Common myeloid progenitor, CD34-positive (primary cell): ENCODE measurements at places on chromosomes 2 and 18.
A peak's percentile ranks its signal among the peaks of the same experiment; 100 is the strongest.

GRCh38 chr2:41828052-41828643, 219.7 kb upstream of the PKDCC start:
- no peak for DNase-seq

GRCh38 chr2:84785950-84786349, 94.9 kb downstream of the TRABD2A start:
- no peak for DNase-seq

DNA sequence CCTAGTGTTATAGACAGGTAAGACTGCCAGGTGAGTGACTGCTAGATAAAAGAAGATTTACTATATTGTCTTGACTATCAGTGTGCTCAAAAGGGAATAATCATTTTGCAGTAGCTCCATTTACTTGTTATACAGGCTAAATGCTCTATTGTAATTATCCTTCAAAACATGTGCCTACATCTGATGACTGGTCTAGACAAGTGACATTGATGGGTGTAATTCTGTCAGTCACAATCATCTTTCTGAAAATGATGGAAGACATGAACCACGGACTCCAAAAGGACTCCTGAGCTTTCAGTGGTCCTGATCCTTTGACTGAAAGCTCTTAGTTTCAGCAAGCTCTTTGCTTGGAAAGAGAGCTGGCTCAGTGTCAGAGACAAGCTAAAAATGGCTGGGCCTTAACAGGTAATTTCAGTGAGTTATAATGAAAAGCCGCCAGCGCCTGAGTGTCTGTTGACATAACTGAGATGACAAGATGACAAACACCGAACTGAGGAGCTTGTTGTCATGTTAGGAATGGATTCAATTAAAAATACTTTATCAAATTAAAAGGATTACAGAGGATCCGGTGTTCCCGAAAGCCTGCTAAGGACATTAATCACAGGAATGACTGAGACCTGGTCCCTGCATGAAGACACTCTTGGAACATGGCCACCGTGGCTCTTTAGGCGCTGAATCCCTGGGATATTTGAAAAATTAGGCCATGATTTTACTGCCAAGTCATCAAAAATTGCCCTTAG, 141.7 kb downstream of the CMPK2 start:
- DNase-seq = no peak

DNA sequence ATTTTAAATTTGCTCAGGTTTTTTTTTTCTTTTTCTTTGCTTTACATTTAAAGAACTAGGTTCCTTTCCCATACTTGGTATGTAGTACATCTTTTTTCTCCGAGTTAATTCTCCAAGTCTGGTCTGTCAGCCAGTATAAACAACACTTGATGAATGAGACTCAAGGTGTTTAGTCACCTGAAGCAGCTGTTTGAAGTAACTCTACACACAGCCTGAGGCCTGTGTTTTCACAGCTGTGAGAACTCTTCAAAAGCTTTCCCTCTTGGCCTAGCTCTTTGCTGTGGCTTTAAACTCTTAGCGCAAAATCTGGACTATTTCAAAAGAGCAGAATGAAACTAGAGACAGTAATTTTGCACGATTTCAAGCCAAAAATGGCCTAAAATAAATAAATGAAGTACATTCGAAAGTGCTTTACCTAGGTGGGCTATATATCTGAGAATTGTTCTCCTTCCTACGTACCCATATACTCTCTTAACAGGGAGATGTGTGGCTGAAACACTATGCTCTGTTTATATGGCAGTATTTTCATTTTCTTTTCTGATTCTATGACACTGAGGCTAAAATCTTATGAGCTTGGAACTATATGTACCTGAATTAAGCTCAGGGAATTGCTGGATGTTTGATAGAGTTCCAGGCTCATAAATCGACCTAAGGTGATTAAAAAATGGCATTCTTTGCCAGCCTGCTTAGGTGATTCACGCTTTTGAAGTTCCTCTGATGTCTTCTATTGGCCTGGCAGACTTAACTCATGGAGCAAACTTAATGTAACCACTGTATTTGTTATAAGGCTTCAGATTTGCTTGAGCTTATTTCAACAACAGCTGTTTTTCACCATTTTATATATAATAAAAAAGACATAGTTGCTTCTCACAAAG, 1044.1 kb upstream of the ZEB2 start:
- DNase-seq = no peak

DNA sequence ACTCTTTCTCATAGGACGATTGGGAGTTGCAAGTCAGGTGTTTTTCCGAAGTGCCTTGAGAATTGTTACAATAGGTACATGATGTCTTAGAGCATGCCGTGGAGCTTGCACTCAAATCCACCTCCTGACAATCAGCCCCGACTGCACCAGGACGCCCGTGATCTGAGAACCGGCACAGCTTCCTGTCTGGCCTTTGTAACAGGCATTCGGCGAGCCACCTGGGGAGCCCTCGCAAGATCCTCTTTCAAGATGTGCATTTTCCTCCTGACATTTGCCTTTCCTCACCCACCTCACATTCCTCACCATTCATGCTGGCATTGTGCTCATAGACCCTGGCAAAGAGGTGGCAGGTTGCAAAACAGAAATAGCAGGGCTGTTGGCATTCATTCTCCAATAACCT, 427.3 kb downstream of the GALR1 start:
- no peak for DNase-seq

- DNase-seq = peak; percentile 4
Measured at GRCh38 chr2:114542695-114543094, 100.3 kb downstream of the DPP10 start.

GRCh38 chr2:105291981-105292380, 37.6 kb downstream of the TGFBRAP1 start:
- DNase-seq = no peak

- DNase-seq = peak; percentile 25
Measured at GRCh38 chr18:58177004-58177717, 133.1 kb downstream of the NEDD4L start.

GRCh38 chr2:74501335-74502071, 2.1 kb upstream of the LBX2 start:
- DNase-seq = no peak

DNA sequence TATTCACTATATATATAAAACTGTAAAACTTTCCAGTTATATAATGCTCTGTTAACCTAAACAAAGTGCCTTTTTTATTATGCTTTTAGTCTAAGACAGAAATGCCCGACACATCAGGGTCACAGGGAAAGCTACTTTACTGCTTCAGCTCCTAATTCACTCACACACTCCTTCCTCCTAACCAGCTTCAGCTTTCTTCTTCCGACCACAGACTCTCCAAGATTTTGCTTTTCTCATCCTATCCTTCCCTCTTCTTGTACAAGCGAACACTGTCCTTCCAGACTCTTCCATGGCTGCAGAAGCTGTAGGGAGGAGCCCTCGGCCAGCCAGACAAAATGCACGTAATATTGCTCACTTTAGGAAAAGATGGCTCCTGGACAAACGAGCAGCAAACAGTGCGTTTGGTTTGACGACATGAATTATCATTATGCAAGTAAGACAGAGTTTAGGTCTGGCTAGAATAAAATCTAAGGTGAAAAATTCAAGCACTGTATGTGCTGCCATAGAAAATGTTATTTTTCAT, 47.5 kb upstream of the HNRNPA3 start:
- DNase-seq = no peak

- peak; percentile 59 for DNase-seq
Measured at GRCh38 chr2:131039908-131040660, 53.2 kb downstream of the FAM168B start.

DNA sequence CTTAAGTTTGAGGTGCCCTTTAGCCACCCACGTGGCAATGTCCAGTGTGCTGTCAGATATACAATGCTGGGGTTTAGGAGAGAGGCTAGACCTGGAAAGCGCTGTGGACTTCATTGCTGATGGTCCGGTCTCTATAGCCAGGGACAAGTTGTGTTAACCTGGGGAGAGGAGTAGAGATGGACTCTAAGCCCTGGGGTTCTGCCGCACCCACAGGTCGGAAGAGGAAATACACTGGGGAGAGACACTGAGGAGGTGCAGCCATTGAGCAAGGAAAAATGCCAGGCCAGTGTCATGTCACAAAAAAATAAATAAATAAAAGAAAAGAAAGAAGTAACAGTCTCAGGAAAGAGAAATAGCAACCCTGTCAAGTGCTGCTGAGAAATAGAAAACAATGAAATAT, 106.9 kb upstream of the CBLN2 start:
- DNase-seq = no peak

GRCh38 chr2:168997794-168998193, 33.3 kb downstream of the ABCB11 start:
- peak; percentile 22 for DNase-seq

DNA sequence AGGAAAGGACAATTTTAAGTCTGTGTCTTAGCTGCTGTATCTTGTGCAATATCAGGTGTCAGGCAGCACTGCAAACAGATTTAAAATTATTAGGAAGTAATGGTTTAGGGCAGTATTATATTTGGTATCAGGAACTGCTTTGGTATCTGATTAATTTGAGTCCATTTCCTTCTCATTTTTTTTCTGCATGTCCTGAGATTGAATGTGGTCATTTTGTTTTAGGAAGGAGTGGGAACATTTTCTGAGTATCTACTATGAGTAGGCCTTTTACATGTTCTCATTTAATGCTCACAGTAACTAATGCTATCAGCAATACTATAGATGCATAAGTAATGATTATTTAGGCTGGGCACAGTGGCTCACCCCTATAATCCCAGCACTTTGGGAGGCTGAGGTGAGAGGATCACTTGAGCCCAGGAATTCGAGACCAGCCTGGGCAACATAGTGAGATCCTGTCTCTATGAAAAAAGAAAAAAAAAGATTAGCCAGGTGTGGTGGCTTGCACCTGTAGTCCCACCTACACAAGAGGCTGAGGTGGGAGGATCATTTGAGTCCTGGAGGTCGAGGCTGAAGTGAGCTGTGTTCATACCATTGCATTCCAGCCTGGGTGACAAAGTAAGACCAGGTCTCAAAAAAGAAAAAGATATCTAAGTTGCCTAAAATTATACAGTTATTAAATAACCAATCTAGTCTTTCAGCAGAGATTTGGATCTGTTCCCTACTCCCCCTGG, 4.7 kb downstream of the FMNL2 start:
- DNase-seq = no peak

DNA sequence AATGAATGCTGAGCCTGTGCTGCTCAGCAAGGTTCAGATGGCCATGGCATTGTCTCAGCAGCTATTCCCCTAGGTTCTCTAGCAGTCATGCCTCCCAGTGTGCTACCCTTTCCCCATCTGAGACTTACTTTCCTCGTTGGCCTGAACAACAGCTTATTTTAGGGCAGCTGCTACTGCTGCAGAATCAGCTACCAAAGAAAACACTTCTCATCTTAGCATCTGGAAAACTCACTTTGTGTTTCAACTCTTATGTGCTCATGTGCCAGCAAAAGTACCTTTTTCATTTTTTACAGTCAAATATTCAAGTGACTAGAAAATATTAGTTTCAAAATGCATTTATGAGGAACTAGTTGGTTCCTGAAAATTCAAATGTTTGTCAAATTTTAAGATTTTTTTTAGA, 60.4 kb upstream of the ZNF397 start:
- no peak for DNase-seq

DNA sequence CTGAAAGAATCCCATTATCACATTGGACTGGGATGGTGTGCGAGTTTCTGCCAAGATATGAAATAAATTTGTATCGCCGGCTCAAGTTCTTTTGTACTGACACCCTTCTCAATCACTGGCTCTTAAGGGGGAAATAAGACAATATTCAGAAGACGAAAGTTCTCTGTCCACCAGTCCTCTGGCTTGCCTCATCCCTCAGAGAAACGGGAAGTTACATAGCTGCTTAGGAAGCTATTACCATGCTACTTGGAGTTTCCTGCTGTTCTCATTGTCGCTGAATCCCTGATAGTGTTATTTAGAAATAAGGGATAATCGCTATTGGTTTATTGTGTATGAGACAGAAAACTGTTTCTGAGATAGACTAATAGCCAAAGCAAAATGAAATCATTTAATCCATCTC, 205.0 kb upstream of the ZNF521 start:
- DNase-seq = peak; percentile 36

GRCh38 chr2:178385595-178386148, 65.3 kb downstream of the PRKRA start:
- no peak for DNase-seq

DNA sequence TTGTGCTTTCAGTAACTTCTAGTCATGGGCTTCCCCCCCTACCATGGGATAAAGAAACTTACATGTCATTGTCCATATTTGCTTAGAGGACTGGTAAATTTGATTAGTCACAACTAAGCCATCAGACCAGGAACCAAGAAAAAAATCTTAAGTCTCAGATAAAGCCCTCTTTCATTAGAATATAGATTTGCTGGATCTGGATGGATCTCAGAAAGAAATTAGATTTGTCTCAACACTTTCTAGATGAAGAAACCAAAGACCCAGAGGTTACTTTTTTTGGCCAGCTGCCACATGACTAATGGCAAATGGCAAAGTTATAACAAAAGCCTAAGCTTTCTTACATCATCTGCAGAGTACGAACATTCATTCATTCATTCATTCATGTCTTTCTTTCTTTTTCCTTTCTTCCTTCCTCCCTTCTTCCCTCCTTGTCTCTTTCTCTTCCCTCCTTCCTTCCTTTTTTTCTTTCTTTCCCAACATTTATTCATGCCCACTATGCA, 60.2 kb downstream of the CDCA7 start:
- DNase-seq = peak; percentile 29

- DNase-seq = no peak
Measured at GRCh38 chr18:37672932-37673595, 107.5 kb upstream of the CELF4 start.

- DNase-seq = no peak
Measured at GRCh38 chr2:237724811-237725478, 73.6 kb upstream of the RBM44 start.
